ENCODE measurements at places on chromosomes 2 and 18.
A peak's percentile ranks its signal among the peaks of the same experiment; 100 is the strongest.

DNA sequence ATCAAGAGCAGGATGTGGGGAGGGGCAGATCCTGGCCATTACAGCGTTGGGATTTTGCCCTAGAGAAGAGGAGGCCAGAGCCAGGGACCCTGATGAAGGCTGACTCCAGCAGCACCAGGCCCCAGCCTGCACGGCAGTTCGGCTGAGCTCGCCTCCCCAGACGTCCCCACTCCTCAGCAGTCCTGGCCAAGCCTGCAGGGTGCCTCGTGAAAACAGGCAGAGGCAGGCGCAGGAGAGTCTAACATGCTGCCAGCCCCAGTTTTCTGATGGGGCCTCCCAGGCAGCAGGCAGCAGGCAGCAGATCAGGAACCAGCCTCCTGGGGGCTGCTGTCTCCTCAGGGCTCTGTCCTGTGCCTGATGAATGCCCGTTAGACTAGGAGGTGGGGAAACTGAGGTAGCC is 19.7 kb upstream of the GLI2 start:
- DNase-seq: no peak

GRCh38 chr2:113940891-113941290 is 51.0 kb downstream of the ACTR3 start:
- DNase-seq: peak; percentile 4

- DNase-seq: no peak
Observed at GRCh38 chr2:216465579-216466195, 33.0 kb upstream of the RPL37A start.

- no peak for DNase-seq
Observed at GRCh38 chr2:47992671-47993070, 86.4 kb upstream of the FBXO11 start.

DNA sequence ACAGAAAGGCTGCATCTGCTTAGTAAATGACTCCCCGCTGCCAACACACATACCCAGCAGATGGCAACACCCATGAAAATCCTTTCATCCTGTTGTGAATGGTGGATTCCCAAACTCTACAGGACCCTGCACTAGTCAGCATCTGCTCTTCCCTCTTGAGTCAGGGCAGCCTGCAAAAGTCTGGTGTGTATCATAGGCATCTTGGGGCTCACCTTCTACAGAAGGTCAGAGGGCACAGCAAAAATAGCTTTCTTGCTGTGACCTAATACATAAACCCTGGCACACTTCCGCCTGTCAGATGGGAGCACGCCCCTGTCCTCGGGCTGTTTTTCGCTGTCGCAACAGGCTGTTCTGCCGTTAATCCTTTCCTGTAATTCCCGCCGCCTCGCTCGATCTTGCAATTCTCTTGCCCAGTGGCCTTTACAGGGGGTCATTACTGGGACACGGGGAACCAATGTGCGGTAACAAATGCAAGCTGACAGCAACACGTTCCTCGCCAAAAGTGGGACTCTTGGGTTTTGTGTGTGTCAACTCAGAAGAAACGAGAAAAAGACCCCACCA is 19.9 kb upstream of the SCYGR1 start:
- DNase-seq: peak; percentile 83

DNA sequence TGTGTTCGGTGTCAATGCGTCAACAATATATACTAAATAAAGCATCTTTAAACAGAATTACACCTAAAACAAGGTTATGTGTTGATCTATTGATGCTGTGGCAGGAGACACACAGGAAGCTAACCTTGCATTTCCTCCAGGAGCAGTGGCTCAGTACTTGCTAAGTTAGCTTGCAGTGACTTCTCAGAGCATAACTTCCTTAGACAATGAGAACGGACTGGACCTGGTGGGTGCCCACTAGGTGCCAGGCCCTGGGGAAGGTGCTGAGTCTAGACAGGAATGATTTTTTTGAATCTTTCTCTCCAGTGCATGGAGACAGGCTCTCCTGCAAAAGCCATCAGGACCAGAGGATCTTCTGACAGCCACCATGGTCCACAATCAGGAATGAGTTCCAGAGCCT is 73.8 kb upstream of the MGAT4A start:
- DNase-seq: no peak

GRCh38 chr18:56510108-56510507 is 128.3 kb downstream of the TXNL1 start:
- DNase-seq: no peak
